NCI-H446 (cell line): ENCODE measurements at places on chromosomes 1 and 21.

- DNase-seq: peak; percentile 92
These were observed 75.4 kb downstream of the MRPL37 start for GRCh38 chr1:54275349-54275748.

- no peak for DNase-seq
These were observed 1.6 kb upstream of the KLHDC9 start for GRCh38 chr1:161096530-161096929.

- DNase-seq: no peak
These were observed 17.3 kb downstream of the WDR47 start for GRCh38 chr1:109024646-109025045.

DNA sequence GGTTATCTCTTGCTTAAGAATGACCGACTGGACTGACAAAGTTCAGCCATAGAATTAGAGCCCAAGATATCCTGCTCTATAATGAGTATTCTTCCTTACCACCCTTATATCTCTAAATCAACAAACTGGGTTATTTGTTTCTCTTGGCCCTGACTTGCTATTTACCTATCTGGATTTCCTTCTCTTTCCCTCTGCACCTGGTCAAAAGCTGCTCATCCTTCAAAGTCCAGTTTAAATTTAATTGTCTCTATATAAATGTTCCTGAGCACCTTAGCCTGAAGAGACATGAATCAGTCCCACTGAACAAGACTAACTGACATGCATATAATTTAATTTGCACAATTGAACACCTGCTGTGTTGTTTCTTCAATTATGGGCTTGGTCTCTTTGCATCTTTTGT, 127.1 kb upstream of the KCNJ15 start:
- no peak for DNase-seq
